ENCODE measurements at places on chromosomes 3 and 15.

DNA sequence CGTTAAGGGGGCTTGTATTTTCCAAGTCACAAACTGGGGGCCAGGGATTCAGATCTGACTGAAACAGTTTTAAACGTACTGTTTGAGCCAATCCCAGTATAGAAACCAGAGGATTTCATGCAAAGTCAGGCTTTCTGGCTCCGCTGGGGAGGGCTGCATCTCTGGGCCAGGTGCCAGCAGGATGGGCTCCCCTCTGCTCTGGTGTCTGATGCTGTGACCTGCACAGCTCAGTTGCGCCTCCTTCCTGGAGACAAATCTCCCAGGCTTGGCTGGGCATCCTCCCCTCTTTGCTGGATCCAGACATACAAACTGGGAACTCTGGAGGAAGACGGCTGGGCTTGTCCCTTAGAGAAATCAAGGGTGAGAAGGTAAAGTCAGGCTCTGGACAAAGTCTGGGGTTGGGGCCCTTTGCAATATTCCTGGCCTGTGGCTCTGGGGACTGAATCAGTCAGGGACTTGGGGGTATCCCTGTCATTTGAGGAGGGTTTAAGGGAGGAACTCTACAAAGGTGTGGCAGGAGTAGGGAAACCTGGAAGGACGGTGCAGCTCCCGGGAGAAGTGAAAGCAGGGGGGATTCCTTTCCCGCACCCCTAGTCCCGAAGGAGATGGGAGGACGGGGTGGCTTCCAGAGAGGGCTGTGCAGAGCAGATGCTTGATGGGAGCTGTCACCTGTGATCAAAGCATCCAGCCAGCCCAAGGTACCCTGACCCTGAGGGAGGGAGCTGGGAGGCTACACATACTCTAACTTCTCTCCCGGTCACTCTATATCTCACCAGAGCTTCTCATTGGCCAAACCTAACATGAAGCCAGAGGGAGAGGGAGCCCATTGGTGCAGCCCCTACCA, 114.8 kb upstream of the ATP2B2 start:
- DNase-seq = no peak

- DNase-seq = no peak
Measured at GRCh38 chr3:122458992-122459391, 43.1 kb upstream of the WDR5B start.

- DNase-seq = no peak
Measured at GRCh38 chr15:101038327-101039003, 119.3 kb downstream of the LRRK1 start.

DNA sequence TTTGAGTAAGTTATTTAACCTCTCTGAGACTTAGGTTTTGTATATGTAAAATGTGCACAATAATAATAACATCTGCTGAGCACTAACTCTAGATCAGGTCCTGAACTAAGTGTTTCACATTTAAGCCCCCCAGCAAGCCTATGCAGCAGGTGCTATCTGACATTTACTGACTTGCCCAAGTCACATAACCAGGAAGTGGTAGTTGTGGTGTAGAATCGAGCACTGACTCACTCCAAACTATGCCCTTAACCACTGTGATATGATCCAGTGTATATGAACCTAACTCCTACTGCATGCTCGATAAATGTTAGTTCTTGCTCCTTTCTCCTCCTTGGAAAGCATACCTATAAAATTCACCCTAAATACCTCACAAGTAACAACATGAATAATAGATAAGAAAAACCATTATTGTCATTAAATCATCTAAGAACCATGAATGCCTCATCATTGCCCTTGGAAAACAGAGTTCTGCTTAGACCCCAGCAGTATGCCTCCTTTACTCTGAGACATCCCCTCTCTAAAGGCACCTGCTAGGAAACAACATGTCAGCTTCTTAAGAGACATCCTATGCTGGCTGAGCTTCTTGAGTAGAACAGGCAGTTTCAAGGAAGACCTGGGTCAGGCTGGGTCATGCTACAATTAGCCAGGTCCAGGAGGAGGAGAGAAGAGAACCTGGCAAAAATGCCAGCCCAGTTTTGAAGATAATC, 3.0 kb upstream of the SHC4 start:
- peak; percentile 59 for DNase-seq

DNA sequence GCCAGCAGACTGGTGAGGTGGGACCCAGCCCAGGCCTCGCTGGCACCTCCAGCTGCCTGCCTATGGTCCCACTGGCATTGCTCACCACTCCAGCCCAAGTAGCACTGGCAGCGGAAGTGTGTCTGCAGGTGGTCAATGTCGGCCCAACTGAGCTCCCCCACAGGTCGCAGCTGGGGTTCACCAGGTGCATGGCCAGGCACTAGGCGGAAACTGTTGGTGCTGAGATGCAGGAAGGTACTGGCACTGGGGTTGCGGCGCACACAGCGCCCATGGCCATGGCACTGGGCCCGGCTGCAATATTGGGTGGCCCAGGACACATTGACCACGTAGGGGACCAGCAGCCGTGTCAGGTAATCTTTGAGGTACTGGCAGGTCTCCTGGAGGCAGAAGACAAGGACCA, 4.4 kb downstream of the HYAL2 start:
- DNase-seq = no peak

DNA sequence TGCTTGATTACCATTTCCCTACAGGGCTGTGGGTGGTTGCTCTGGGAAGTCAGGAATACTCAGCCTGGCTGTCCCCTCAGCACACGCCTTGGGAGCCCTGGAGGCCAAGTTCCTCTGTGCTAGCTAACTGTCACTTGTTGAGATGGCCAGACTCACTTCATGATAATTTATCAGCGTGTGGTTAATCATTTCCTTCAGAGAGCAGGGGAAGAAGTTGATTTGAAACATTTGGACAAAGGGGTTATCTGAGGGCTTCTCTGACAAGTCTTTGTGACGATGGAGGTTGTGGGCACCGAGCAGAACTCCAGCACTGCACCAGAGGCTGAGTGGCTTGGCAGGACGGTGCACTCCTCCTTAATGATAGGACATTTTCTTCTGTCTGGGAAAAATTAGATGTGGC, 61.9 kb downstream of the WHAMM start:
- no peak for DNase-seq

DNA sequence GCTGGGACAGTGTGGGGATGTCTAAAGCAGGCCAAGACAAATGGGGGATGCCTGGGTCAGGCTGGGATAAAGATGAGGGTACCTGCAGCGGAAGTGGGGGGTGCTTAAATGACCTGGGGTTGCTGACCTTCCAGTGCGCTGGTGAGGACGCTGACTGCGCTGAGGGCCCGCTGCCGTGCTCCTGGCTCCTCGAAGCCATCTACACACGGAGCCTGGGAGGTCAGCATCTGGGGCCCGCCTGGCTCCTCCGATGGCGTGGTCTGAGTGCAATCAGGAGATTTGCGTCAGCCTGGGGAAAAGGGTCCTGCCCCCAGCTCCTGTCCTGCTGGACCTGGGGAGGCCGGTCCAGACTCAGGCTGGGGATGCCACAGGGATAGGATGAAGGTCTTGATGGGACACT, 50.7 kb downstream of the SCN5A start:
- no peak for DNase-seq

All from activated CD4-positive, alpha-beta T cell treated with anti-CD3 and anti-CD28 coated beads for 36 hours (primary cell).